ENCODE measurements at places on chromosomes 2 and 18.

- no peak for DNase-seq
Observed at GRCh38 chr2:44753552-44754285, 187.8 kb upstream of the SIX3 start.

- no peak for DNase-seq
Observed at GRCh38 chr2:233373316-233373715, 19.0 kb downstream of the DGKD start.

DNA sequence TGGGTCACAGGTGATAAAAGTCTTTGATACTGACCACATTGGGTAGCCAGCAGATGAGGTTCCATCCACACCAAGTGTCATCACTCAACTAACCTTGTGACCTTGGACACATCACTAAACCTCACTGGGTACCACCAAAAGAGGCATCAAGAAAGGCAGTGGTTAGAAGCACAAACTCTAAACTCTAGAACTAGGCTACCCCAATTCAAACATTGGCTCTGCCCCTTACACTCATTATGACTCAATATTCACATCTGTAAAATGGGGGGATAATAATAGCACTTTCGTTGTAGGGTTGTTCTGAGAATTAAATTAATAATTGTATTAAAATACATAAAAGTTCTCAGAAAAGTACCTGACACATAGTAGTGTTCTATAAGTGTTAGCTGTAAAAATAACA lies 15.8 kb upstream of the SMAD7 start:
- DNase-seq, result no peak

- no peak for DNase-seq
Observed at GRCh38 chr2:174984561-174984960, 20.6 kb downstream of the CHN1 start.

DNA sequence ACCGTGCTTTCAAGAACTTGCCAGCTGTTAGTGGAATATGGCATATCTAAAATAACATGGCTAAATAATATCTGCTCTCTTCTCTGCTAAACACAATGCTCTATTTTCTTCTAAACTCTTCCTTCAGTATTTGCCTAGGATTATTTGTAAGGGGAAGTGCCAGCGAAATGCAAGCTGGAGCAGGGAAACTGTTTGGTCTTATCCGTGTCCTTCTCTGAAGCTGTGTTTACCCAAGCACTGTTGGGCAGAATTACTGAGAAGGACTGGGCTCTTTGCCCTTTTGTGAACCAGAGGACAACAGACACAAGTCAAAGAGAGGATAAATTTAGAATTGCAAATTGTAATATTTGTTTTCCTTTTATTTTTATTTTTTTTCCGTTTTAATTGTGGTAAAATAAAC lies 23.6 kb downstream of the CPO start:
- DNase-seq, result peak; percentile 60

DNA sequence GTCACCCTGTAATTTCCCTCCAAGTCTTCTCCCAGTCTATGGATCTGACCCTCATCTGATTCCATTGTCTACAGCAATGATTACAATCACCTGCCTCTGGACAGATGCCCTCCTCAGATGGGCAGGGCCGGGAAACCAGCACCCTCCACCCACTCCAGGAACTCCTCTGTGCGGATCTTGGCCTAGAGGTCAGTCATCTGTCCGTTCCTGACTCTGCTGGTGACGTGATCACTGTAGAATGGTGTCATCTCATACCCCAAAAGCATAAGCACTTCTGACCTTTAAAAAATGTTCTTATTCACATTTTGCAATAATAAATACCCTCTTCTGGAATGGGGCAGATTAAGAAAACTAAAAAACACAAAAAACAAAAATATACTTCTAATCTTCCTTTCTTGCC lies 29.5 kb upstream of the BZW1 start:
- no peak for DNase-seq

- no peak for DNase-seq
Observed at GRCh38 chr2:236550290-236550689, 19.3 kb upstream of the ACKR3 start.

- no peak for DNase-seq
Observed at GRCh38 chr2:152729844-152730243, 11.4 kb downstream of the ARL6IP6 start.

GRCh38 chr2:70596739-70597138 lies 43.1 kb upstream of the TGFA start:
- no peak for DNase-seq

DNA sequence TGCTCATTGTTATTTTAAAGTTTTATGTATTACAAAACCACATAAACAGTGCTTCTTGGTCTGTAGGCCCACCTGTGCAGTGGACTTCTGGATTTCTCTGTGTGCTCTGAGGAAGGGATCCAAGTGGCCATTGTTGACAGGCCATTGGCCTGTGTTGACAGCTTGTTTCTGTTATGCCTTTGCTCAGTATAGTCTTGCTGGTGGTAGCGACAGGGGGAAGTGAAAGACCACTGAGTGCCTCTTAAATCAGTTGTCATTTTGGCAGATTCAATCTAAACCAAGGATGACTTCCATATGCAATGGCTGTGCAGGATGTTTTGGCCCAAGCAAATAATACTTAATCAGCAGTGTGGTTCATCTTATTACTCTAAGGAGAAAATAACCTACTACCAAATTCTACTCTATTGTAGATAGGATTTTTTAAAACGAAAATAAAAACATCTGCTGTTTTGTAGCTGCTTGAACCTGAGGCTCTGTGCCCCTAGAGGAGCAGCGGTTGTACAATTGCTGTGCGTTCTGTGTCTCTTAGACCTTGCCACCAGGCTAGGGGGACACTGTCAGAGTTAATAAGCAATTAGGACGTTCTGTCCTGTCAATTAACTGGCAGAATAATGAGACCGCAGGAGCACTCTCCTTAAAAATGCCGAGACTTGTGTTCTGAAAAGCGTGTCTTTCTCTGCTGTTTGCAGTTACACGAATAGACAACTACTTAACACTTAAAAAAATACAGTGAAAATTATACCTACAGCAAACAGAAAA lies 108.2 kb downstream of the RHBDD1 start:
- no peak for DNase-seq

- no peak for DNase-seq
Observed at GRCh38 chr18:42891705-42892104, 223.8 kb downstream of the RIT2 start.

GRCh38 chr2:72919414-72920317 lies 2.3 kb downstream of the EMX1 start:
- DNase-seq, result no peak

DNA sequence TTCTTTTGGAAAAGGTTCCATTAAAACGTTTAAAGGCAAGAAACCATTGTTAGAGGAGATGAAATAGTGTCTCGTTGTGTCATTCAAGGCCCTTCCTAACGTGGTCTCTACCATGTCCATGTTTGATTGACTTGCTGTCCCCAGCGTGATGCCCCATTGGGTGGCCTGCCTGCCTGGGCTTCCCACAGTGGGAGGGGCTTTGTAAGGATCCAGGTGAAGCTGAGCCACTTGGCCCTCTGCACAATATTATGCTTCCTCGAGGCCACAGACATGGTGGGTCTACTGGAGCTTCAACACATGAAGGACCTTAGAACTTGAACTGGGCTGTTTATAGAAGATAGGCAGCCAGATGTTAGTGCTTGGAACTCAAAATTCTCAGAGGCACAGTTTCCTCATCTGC lies 235.3 kb downstream of the FHOD3 start:
- no peak for DNase-seq

- DNase-seq, result no peak
Observed at GRCh38 chr2:118846953-118847761, at the start of gene EN1. TSS of gene EN1 (minus strand) at chr2:118847648. CDS start at chr2:118847167, 481 bp downstream.

DNA sequence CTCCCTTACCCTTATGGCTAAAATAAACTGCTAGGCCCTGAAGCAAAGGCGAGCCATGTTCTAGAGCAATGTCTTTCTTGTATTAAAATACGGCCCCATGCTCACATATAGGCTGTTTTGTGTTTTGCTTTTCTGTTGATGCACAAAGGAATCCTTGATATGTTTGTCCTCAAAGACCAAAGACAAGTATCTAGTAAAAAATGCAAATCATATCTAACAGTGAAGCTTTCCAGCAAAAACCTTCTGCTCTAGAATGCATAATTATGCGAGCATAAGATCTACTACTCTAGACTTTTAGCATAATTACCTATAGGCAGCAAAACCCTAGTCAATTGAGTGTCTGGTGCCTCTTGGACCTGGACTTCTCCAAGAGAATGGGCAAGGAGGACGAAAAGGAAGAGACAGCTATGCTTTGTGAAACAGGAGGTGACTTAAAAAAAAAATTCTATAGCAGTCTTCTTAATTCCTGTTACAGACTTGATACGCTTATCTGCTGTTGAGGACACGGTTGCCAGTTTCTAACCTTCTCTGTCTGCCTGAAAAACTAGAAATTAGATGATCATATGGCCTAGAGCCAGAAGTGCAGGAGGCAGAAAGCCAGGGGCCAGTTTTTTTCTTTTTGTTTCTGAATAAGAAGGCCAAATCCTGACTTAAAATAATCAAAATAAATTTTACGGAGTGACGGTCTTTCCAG lies 1.5 kb upstream of the AMMECR1L start:
- no peak for DNase-seq

GRCh38 chr2:181575650-181576025 lies 81.3 kb downstream of the CERKL start:
- DNase-seq, result no peak

- DNase-seq, result no peak
Observed at GRCh38 chr2:40435426-40436092, 16.3 kb downstream of the SLC8A1 start.

- DNase-seq, result no peak
Observed at GRCh38 chr2:140667203-140667602, 1463.6 kb downstream of the LRP1B start.

GRCh38 chr2:199830531-199830930 lies 20.5 kb downstream of the FTCDNL1 start:
- DNase-seq, result peak; percentile 57

- no peak for DNase-seq
Observed at GRCh38 chr2:26522751-26523171, 44.8 kb upstream of the OTOF start.

- DNase-seq, result no peak
Observed at GRCh38 chr2:2331881-2332280, 806 bp upstream of the MYT1L start.

DNA sequence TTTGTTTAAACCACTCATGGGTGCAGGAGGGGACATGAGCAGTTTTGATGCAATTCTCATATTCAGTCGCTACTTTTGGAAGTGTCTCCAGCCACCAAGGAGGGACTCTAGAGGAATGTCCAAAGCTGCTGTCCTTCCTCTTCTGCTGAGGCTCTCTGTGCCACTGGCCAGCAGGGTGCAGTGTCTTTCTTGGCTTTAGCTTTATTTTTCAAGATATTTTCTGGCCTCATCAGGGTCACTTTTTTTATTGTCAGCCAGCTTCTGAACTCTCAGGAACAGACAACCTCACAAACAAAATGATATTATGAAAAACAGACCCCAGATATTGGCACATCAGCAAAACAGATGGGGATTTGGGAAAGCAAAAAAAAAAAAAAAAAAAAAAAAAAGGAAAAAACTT lies 289.3 kb upstream of the ZSWIM2 start:
- no peak for DNase-seq

DNA sequence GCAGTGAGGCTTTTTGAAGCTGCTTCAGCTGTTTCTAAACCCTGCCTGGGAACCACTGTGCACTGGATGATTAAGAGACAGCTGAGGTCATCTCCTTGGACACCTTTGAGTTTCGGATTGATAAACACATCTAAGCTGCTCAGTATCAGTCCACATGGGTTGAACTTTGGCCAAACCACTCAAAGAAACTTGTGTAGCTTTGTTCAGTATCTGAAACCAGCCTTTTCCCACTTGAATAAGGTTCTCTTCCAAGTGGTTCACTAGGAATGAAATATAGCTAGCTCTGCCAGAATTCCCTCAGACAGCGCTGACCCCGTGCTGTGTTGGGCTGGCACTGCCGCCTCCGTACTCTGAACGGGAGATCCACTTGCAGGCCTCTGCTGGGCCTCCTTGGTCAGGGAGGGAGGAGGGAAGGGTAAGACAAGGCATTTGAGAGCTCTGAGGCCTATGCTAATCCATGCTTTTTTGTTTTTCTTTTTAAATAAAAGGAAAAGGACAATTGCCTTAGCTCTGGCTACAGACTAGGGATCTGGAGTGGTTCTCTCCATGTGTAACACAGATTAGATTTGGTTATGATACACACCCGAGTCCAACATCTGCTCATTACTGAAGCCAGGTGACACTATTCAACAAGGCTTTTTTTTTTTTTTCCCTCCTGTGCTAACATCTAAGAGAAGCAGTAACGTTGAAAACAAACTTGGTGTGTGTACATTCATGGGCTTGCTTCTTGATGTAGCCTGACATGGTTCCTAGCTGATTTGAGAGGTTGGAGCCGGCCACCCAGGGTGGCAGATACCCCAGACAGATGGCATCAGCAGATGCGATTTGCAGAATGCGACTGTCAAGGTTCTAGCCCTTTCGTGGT lies 67.7 kb downstream of the NCK2 start:
- DNase-seq, result peak; percentile 41

GRCh38 chr2:99784946-99785345 lies 295.1 kb upstream of the REV1 start:
- DNase-seq, result no peak

DNA sequence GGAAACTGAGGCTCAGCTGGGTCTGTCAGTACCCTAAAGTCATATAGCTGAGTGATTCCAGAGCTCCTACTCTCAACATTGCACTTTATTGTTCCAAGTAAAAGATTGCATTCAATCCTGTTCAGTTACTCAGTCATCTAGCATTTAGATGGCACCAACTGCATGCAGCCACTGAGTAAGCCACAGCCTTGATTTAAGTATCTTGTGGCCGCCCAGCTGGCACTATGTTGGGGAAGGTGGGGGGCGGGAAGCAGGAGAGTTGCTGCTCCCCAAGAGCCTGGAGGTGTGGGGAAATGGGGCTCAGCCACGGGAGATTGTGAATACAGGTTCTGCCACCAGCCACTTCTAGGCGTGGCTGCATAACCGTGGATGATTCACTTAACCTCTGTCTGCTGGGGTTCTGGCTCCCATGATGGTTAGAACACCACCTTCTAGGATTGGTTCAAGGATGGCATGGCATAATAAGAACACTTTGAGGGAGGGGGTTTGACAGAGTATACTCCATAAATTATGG lies 17.1 kb downstream of the ZFP36L2 start:
- DNase-seq, result no peak

- DNase-seq, result no peak
Observed at GRCh38 chr2:6454286-6454990, 411.3 kb downstream of the CMPK2 start.

GRCh38 chr2:20615466-20616241 lies 35.2 kb downstream of the HS1BP3 start:
- DNase-seq, result peak; percentile 57

- no peak for DNase-seq
Observed at GRCh38 chr2:128642821-128643220, 324.2 kb upstream of the HS6ST1 start.

- no peak for DNase-seq
Observed at GRCh38 chr2:27152796-27153464, 4.1 kb downstream of the TCF23 start.

- no peak for DNase-seq
Observed at GRCh38 chr2:216606551-216607276, 26.5 kb upstream of the IGFBP2 start.

GRCh38 chr2:127216095-127216494 lies 4.0 kb downstream of the CYP27C1 start:
- DNase-seq, result no peak
